ENCODE measurements at places on chromosomes 13 and 19. TPM values are rescaled to one million over a fixed set of nuclear protein-coding genes. Genes with fewer than 3 reads are reported as not detected.

ADPRHL1 gene
- 2.0 TPM for total RNA-seq

CGB3 gene
- not detected for total RNA-seq

RPS16 gene
- 1,756 TPM for total RNA-seq

HSD17B14 gene
- total RNA-seq, result 14.6 TPM

CGB5 gene
- not detected for total RNA-seq

SCN1B gene
- total RNA-seq, result 5.1 TPM

ACP7 gene
- not detected for total RNA-seq

PSG11 gene
- not detected for total RNA-seq

DNM2 gene
- total RNA-seq, result 84.5 TPM

LONP1 gene
- total RNA-seq, result 48.1 TPM

NMRK2 gene
- total RNA-seq, result not detected

PSG3 gene
- not detected for total RNA-seq

LCP1 gene
- 61.3 TPM for total RNA-seq

CDX2 gene
- 0.33 TPM for total RNA-seq

SIGLEC12 gene
- 1.8 TPM for total RNA-seq

FGF21 gene
- total RNA-seq, result not detected

CACNG7 gene
- total RNA-seq, result not detected

ACER1 gene
- total RNA-seq, result not detected

PRR22 gene
- total RNA-seq, result 1.2 TPM
